Activated CD4-positive, CD25-positive, alpha-beta regulatory T cell (primary cell): ENCODE measurements at places on chromosomes 13 and 19.
A peak's percentile ranks its signal among the peaks of the same experiment; 100 is the strongest.

DNA sequence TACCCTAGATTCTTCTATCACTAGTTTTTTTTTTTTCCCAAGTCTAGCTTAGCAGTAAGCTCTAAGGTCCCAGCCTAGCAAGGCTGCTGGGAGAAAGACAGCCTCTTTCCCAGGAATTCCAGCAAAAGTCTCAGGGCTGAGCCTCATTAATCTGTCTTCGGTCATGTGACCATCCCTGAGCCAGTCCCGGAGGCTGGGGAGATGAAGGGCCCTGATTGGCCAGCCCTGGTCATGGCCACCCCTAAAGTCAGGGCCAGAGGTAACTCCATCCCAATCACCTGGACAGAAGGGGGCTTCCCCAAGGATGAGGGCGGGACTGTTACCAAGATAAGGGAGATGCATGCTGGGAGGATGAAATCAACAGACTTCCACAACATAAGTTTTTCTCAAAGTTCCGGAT lies 43.3 kb downstream of the CCNE1 start:
- DNase-seq = no peak

GRCh38 chr19:33904681-33905080 lies 108.0 kb downstream of the KCTD15 start:
- no peak for DNase-seq

- DNase-seq = no peak
Observed at GRCh38 chr13:42873081-42873480, 91.7 kb downstream of the FAM216B start.

DNA sequence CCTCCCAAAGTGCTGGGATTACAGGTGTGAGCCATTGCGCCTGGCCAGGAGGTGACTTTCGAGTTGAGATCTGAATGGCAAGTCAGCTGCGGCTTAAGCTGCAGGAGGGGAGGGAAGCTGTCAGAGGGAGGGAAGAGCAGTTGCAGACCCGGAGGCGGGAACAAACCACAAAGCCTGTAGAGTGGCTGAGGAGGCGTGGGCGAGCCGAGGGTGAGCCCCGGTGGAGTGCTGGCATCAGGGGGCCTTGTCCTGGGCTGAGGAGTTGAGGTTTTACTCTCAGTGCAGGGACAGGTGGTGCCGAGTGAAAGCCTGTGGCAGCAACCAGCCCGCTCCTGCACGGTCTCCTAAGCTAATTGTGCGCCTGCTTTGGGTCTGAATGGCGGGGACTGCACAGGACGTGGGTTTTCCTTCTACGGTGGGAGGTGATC lies 24.2 kb downstream of the PPP1R37 start:
- no peak for DNase-seq

DNA sequence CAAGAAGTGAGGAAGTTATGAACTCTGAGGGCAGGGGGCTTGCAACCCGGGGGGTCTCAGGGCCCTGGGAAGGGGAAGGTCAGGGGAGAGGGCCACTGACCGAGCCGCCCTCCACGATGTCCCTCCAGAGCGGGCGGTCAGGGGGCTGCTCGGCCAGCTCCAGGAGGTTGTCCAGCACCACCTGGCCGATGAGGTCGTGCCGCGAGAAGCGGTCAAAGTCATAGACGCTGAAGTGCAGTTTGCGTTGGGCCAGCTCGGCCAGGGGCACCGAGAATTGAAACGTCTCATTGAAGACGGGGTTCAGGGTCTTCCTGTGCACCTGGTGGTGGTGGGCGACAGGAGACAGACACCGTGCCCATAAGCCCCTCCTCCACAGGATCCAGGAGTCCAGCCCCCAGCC lies 10.5 kb downstream of the SYT3 start:
- no peak for DNase-seq

DNA sequence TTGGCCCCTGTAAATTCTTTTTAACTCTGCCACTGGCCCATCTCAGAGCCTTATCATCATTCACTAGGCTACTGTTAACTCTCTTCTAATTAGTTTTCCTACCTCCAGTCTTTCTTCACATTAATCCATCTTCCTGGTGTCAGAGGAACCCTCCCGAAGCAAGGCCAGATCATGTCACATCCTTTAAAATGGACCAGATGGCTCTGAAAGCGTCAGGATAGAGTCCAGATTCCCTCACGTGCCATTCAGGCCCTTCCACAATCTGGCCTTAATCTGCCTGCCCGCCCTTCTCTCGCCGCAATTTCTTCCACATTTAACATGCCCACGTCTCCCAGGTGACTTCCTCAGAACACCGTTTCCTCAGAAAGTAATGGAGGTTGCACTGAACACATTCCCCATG lies 86.5 kb downstream of the RFC3 start:
- DNase-seq = no peak

GRCh38 chr19:21323000-21323399 lies 6.2 kb downstream of the ZNF708 start:
- no peak for DNase-seq

DNA sequence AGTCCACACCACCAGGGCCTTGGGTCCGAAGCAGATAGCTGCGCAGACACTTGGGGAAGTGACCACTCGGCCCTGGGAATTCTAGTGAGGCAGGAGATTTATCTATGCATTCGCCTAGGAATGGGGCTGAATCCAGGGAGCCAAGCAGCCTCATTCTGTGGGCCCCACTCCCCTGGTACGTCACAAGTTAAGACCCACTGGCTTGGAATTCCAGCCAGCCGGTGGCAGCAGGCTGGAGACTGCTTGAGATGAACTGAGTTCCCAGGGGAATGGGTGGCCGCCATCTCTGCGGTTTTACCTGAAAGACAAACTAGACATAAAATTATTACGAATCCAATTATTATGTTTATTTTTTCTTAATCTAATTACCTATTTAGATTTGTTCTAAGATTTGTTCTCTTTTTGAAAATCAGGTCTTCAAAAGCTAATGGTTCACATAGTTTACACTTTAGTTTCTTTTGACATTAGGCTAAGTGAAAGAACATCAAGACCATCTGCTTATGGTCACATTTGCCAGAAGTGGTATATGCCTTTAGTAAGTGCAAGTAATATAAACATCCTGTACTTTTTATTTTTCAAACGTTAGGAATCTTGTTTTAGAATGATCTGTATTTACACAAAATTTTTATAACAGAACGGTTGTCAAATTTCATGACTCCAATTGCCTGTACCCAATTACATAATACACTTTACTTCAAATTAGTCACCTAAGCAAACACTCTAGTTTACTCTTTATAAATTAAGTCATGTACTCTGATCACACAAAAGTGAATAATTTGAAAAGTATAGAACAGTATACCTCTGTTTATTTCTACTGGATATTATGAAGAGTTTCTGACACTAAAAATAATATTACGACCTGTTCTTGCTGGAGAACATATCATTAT lies 74.4 kb downstream of the SLITRK6 start:
- DNase-seq = no peak

DNA sequence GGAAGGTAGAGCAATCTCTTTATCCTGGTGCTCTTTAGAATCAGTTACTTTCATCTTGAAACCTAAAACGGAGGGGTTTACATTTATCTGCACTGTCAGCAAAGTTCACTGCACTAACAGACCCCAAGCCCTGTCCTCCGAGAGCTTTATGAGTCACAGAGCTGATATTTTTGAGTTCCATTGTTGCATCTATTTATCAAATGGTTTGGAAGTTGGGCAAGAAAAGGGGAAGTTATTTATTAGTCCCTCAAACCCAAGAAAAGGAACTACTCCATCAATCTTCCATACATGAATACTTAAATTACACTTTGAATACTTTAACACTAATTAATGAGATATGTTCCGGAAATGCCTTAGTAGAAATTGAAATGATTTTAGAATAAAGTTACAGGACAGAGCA lies 55.5 kb downstream of the EDNRB start:
- no peak for DNase-seq

DNA sequence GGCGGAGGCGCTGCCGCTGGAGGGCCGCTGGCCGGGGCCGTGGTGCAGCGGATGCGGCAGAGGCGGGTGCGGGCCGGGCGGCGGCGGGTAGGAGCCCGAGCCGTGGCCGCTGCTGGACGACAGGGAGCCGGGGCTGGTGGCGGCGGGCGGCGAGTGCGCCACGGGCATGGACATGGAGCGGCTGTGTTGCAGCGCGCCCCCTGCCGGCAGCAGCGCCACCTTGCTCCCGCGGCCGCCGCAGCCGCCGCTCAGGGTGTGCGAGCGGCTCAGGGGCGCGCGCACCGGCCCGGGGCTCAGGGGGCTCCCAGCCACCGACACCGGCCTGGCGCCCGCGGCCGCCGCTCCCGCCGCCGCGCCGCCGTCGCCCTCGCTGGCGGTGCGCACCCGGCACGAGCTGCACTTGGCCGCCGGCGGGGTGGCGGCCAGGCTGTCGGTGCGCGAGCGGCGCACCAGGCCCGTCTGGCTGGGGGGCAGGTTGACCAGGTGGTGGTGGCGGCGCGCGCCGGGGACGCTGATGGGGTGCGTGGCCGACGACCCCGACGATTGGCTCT lies 1.7 kb downstream of the IRS2 start:
- peak; percentile 51 for DNase-seq

GRCh38 chr19:13299838-13300237 lies 149.6 kb downstream of the IER2 start:
- no peak for DNase-seq

- DNase-seq = no peak
Observed at GRCh38 chr13:59047546-59047945, 1116.2 kb downstream of the DIAPH3 start.

- DNase-seq = no peak
Observed at GRCh38 chr19:1211494-1212234, 6.1 kb downstream of the STK11 start.

DNA sequence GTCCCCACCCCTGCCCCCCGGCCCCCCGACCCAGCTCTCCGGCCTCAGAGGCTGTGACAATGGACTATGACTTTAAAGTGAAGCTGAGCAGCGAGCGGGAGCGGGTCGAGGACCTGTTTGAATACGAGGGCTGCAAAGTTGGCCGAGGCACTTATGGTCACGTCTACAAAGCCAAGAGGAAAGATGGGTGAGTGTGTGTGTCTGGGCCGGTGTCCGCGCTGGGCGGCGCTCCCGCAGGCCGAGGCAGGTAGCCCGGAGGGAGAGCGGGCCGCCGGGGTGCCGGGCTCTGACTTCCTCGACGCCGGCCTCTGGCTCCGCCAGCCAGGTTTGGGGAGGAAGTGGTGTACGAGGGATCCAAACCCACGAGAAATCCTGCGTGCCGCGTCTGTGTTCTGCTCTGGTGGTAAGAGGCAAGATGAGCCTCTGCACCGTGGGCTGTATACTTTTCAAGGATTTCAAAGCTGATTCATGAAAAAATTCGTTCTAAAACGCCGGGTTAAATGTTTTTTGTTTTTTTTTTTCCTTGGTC lies 718 bp downstream of the CDK8 start:
- DNase-seq = peak; percentile 8

- no peak for DNase-seq
Observed at GRCh38 chr19:18415178-18415867, 3.9 kb upstream of the SSBP4 start.

DNA sequence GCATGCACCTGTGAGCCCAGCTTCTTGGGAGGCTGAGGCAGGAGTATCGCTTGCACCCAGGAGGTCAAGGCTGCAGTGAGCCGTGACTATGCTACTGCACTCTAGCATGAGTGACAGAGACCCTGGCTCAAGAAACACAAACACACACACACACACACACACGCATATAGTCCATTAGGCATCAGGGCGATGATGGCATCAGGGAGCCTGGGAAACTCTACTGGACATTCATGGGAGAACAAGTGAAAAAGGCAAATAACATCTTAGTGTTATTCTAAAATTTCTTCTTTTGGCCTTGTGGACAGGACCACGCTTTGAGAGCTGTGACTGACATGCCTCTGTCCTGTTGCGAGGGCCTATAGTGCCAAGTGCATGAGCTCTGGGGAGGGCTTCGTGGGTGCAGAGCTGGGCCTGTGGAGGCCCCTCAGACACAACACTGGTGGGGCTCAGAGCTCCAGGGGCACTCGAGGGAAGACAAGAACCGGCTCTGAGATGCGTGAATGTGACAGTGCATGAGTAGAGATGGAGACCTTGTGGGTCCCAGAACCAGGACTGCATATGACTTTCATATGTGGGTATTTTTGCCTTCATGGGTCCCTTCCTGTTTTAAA lies 8.0 kb upstream of the USF2 start:
- DNase-seq = no peak

GRCh38 chr19:23718802-23719201 lies 31.8 kb upstream of the ZNF675 start:
- DNase-seq = no peak

- DNase-seq = no peak
Observed at GRCh38 chr19:11481534-11482383, 913 bp upstream of the ELAVL3 start.

DNA sequence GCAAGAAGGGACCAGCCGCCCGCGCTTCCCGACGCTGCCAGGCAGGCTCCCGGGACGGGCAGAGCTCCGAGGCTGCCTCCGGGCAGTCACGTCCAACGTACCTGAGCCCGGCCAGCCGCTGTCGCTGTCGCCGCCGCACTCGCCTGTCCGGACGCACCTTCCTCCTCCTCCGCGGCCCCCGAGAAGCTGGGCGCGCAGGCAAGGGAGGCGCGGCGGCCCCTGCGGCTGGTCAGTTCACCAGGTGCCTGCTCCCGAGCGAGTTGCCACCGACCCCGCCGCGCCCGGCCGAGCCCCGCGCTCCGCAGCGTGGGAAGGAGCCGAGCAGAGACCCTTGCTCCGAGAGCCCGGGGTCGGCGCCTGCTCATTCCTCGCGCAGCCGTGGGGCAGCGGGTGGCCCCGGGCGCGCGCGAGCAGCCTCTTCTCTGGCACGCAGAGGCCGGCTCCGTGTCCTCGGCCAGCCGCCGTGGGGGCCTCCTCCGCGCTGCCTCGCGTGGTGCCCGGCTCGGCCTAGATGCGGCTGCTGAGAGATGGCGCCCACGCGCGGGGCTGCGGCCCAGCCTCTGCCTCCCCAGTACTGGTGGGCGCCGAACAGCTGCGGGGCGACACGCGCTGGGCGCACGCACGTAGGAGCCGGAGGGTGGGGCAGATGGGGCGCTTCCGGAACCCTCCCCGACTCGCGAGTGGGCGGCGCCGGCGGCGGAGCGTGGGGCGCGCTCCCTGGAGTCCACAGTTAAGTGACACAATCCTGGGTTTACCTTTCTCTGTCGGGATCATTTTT lies 419.4 kb downstream of the UQCRFS1 start:
- DNase-seq = no peak

- no peak for DNase-seq
Observed at GRCh38 chr13:75896271-75896670, 260.1 kb downstream of the LMO7 start.

DNA sequence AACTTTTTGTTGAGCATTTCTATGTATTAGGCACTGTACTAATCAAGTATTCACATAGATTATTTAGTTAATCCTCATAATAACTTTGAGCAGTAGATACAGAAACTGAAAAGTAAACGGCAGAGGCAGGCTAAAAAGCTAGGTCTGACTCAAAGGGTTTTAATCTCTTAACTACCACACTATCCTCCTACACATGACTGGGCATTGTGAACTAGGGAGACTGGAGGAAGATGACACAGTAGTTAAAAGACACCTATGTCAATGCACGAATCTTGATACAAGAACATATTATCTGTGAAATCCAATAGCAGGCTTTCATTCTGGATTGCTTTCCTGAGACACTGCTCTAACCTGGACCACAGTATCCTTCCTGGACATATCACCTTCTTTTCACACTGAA lies 36.3 kb downstream of the MICU2 start:
- DNase-seq = no peak

GRCh38 chr13:55001881-55002280 lies 1973.3 kb downstream of the OLFM4 start:
- DNase-seq = no peak

GRCh38 chr19:38924388-38924787 lies 6.2 kb downstream of the SARS2 start:
- no peak for DNase-seq

- no peak for DNase-seq
Observed at GRCh38 chr13:80955501-80955900, 614.6 kb upstream of the SPRY2 start.

- no peak for DNase-seq
Observed at GRCh38 chr19:6210091-6210490, 69.7 kb downstream of the MLLT1 start.
